ENCODE measurements at places on chromosomes 7 and 10.

DNA sequence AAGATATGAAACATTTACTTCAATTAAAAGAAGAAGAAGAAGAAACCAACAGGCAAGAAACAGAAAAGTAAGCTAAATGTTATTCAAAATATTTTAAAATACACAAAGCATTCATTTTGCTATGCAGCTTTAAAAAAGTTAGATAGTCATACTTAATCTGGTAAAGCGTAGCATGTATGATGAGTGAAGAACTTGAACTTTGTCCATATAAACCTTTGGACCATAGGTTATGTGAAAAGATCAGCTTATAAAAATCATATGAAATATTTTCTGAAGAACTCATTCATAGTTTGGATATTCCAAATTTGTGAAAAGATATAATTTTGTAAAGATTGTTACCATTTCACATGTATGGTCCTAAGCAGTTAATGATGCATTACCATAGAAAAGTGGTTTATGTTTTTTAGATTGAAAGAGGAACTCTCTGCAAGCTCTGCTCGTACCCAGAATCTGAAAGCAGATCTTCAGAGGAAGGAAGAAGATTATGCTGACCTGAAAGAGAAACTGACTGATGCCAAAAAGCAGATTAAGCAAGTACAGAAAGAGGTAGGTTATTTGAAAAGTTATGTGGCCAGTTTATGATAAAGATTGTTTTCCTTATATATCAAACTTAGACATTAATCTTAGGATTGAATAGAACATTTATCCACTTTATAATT, 37.3 kb downstream of the KIF20B start:
- DNase-seq: no peak

GRCh38 chr7:156094350-156095146, 282.3 kb upstream of the SHH start:
- no peak for DNase-seq

DNA sequence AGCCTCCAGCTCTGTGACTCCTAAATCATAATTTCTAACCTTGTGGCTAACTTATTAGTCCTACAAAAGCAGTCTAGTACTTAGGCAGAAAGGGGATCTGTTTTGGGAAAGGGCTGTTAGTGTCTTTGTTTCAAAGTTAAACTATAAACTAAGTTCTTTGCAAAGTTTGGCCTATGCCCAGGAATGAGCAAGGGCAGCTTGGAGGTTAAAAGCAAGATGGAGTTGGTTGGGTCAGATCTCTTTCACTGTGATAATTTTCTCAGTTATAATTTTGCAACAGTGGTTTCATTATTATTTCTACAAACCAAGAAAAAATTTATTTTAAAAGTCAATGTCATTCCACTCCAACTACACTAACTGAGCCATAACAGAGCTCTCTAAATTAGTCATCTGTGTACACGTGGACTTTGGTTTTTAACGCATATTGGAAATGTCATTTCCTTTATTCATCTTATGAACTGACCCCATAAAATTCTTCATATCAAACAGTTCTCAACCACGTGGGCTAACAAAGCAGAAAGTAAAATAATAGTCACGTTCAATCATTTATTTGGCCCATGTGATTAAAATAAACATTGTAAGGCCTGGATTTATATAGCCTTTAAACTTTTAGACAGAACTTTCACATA, 143.2 kb upstream of the C7orf33 start:
- no peak for DNase-seq

DNA sequence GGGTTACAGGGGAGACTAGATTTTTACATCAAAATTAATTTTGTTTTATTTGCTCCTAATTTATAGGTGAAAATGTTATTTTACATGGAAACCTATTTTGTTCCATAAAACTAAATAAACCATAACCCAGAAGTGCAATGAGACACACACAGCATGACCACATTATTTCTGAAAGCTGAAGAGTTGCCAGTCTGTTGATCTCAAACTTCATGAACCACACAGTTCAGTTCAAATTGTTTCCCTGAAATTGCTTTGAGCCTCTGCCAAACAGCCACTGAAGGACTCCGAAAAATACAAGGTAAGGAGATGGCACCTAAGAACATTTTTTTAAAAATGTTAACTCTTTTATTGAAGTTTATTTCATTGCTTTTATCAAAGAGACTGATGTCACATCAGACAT, 25.0 kb upstream of the ITGB8 start:
- no peak for DNase-seq

- peak; percentile 48 for DNase-seq
These were observed 319.6 kb downstream of the GRID1 start for GRCh38 chr10:86046845-86047460.

GRCh38 chr10:124737708-124738107, 6.5 kb downstream of the FAM53B start:
- no peak for DNase-seq

DNA sequence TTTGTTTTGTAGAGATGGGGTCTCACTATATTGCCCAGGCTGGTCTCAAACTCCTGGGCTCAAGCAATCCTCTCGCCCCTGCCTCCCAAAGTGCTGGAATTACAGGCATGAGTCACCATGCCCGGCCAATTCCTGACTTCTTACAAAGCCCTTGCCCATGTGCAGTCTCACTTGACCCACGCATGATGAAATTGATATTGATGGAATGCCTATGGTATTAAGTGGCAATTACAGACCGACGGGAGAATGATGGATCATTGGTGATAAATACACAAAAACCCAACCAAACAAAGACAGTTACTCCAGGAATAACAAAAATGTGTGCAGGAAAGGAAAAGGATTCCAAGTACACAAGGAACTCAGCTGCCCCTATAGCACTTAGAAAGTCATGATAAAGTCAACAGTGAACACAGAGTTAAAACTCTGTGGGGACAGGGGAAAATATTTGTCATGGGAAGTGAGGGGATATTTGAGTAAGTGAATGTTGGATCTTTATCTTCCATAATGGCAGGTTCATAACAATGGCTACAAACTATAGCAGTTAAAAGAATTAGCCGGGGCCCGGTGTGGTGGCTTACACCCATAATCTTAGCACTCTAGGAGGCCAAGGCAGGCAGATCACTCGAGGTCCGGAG, 21.6 kb downstream of the HIP1 start:
- DNase-seq: no peak

DNA sequence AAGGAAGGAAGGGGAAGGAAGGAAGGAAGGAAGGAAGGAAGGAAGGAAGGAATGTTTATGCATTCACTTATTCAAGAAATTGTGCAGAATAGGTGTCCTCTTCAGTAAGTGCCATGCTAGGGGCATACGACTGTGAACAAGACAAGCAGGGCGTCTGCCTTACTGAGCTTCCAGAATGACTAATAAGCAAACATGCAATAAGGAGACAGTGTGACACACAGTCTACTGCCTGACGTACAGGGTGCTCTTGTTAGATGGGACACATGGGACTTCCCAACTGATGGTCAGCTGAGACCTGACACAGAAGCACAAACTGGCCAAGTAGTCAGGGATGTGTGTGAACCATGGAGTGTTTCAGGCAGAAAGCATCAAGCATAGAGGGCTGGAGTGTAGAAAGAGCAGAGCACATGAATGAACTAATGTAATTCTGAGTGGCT, 18.2 kb downstream of the DNAJC12 start:
- DNase-seq: peak; percentile 14

- DNase-seq: no peak
These were observed at the start of gene GPR15LG for GRCh38 chr10:84173501-84173929. TSS of gene GPR15LG (plus strand) at chr10:84173801. CDS start at chr10:84173852, 51 bp downstream.
